ENCODE measurements at places on chromosomes 13 and 19. TPM values are rescaled to one million over a fixed set of nuclear protein-coding genes. Genes with fewer than 3 reads are reported as not detected.
A peak's percentile ranks its signal among the peaks of the same experiment; 100 is the strongest.

DNA sequence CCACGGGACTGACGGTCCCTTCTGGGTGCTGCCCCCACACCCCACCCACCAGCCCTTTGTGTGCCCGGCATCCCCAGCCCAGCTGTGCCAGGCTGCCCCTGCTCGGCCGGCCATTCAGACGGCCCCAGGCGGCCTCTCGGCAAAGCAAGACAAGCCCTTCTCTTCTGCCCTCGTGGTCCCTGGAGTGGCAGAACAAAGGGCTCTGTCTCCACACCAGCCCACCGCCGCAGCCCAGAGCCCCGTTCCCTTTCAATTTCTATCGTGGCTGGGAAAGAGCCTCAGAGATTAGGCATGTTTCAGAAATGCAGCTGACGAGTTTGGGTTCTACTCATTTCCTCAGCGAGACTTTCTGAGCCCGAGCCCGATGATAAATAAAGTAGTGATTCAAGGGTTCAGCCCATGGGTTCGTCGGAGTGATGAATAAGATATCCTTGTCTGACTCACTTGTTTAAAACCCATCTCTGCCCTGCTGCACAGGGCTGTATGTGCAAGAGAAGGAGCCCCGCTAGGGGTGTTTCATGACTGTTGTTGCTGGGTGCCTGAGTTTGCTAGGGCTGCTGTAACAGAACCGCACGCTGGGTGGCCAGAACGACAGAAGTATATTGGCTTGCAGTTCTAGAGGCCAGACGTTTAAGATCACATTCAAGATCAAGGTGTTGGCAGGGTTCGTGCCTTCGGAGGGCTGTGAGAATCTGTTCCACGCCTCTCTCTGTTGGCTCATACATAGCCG, 4.3 kb downstream of the MYO9B start:
- H3K4me3 ChIP-seq, result peak overlapping the region; percentile 30
- H3K36me3 ChIP-seq, result no peaks in the 10 kb centered on the region
- H3K27ac ChIP-seq, result peak overlapping the region; percentile 49
- no peak for DNase-seq

DNA sequence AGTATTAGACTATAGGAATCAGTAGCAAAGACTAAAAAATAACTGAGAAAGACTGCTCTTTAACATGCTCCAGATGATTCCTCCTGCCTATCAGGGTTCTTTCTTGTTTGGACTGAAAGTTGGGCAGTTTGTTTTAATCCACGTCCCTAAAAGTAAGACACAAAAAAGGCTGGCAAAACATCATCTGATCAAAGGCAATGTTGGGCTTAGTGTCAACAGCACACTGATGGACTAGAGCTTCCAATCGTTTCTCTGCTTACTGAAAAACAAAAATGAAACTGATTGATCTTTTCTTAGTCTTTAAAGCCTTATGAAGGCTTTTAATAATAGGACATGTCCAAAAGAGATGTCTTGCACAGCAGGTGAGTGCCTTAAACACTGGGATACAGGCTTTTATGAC, 1567.9 kb upstream of the PRR20A start:
- no peak overlapping the region for H3K27ac ChIP-seq
- no peaks in the 10 kb centered on the region for H3K4me1 ChIP-seq
- H3K27me3 ChIP-seq, result no peaks in the 10 kb centered on the region
- no peak for DNase-seq
- H3K36me3 ChIP-seq, result no peaks in the 10 kb centered on the region

DNA sequence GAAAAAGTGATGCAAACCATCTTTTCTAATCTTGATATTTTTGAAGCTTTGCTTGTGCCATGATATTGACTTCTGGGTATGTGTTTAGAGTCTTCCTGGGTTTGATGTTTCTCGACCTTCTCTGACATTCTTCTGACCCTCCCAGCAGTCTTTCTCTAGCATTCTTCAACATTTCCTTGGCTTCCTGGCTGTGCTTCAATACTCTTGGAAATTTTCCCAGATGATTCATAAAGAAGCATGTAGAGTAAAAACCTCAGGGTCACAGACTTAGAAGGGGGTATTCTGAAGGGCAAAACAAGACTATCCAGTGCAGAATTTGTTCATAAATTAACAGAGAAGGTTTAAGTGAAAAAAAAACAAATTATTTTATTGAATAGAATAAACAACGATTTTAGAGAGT, 946.3 kb upstream of the PCDH9 start:
- no peak overlapping the region for H3K27ac ChIP-seq
- no peak overlapping the region for H3K4me3 ChIP-seq
- no peak for DNase-seq
- H3K36me3 ChIP-seq, result no peaks in the 10 kb centered on the region
- no peaks in the 10 kb centered on the region for H3K27me3 ChIP-seq

DNA sequence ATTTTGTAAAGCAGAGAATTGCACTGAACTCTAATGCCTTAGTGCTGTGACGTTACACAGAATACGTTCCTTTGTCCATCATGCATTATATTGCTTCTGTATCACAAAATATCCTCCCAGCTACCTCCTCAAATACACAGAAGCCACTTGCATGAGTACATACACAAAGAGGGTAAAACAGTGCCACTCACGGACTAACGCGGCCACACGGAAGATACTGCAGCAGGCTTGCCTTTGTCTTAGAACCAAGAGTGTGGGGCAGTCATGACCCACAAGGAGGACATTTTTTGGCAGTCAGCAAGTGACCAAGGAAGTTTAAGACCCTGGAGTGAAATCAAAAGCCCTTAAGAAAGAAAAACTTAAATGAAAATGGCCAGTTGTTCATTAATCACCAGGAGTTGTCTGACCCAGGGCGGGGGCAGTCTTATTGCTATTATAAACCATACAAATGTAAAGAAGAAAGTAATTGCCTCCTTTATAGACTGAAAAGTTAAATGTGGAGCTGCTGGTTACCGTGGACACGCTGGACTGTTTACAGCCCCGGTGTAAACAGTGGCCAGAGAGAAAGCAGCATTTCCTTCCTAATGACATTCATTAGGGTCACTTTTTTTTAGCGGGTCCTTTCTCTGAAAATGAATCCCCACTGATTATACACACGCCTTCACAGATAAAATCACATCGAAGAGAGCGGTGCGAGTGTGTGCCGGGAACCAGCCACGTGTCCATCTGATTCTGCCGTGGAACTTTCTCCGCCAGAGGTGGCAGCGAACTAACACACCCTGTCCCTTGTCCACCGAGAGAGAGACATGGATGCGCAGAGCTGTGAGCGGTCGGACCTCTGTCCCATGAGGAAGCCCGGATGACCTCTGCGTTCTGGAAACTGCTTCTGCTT, 66.8 kb downstream of the SOX1 start:
- H3K4me3 ChIP-seq, result no peak overlapping the region
- peak; percentile 29 for DNase-seq
- H3K36me3 ChIP-seq, result no peaks in the 10 kb centered on the region
- no peaks in the 10 kb centered on the region for H3K4me1 ChIP-seq
- peaks cover 7% of the 10 kb centered on the region for H3K27me3 ChIP-seq

DNA sequence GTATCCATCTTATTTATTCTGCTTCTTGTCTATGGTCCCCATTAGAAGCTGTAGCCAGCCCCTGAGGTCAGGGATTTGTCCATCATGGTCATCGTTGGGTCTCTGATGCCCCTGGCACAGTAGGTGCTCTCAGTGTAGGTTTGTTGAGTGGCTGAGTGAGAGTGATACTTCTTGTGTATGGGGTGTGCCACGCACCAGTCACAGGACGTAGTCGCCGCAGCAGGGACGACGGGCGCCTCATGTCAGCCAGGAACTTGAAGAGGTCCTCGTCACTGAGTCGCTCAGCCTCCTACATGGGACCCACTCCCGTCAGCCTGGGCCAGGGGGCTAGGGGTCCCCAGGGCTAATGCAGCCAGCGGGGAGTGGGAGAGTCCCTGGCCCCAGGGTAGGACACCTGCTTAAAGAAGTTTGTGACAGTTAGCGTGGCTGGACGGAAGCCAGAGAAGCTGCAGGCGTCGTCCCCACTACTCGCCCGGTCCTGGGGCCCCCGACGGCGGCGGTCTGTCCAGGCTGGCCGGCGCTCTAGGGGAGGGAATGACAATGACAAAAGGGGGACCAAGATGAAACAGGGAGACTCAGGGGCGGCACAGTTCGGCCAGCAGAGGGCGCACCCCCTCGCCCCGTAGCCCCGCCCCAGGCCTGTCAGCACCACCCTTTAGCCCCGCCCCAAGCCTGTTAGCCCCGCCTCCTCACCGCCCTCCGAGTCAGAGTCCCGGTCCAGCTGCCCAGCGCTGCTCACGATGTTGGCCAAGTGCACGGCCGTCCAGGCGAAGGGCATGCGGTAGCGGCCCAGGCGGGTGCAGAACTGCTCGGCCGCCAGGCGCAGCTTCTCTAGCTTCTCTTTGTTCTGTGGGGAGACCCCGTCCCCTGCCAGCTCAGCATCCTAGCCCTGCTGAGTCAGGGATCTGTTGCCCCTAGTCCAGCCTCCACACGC, 3.7 kb downstream of the ANGPTL8 start:
- H3K4me1 ChIP-seq, result peaks cover 17% of the 10 kb centered on the region
- peak; percentile 96 for DNase-seq
- no peaks in the 10 kb centered on the region for H3K27me3 ChIP-seq

DNA sequence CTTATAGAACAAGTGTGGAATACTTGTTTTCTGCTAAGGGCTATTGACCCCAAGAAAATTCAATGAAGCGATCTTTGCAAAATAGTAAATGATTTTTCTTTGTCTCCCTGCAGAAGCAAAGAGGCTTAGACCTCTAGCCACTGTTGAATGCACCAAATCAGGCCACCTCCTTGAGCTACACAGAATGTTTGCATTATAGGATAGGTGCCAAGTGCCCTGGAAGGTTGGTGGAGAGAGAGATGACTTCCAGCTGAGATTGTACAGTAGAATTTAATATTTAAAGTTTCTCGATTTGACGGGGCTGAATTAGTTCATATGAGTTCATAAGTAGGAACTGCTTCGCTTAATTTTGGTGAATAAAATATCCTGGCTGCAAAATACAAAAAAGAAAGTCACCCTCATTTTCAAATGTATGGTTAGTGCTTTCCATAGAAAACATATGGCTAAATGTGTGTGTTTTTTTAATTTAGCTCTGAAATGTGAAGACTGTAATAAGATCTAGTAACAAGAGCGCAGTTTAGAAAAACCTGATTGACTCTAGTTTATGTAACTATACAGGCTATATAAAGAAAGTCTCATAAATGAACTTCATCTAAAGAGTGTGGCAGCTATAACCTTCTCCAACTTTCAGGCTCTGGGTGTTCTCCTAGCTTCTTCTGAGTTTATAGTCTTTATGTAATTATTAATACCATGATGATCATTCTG, 41.6 kb downstream of the LRCH1 start:
- no peaks in the 10 kb centered on the region for H3K36me3 ChIP-seq
- peaks cover 68% of the 10 kb centered on the region for H3K4me1 ChIP-seq
- no peak for DNase-seq
- H3K27ac ChIP-seq, result no peak overlapping the region
- H3K27me3 ChIP-seq, result no peaks in the 10 kb centered on the region
- no peak overlapping the region for H3K4me3 ChIP-seq

GRCh38 chr13:87244256-87244890, 426.8 kb upstream of the SLITRK5 start:
- no peaks in the 10 kb centered on the region for H3K36me3 ChIP-seq
- H3K4me3 ChIP-seq, result no peak overlapping the region
- DNase-seq, result no peak
- no peak overlapping the region for H3K27ac ChIP-seq
- no peaks in the 10 kb centered on the region for H3K27me3 ChIP-seq

The ARHGAP45 gene
- 98.2 TPM for total RNA-seq

DNA sequence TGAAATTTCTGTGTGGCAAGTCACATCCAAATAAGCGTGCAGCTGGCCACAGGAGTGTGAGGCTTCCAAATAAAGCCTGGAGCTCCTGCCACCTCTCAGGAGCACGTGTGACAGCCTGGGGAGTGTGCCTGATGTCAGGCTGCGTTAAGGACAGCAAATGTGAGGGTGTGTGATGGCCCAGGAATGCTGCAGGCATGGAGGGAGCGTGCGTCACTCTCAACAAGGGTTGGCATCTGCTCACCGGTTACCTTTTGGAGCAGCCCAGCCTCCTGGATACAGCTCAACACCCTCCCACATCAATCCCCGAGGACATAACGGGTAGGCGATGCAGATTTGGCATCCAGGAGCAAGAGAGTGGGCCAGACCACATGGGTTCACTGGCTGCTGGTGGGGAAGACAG, 19.0 kb downstream of the NUMBL start:
- peaks cover 76% of the 10 kb centered on the region for H3K36me3 ChIP-seq
- no peaks in the 10 kb centered on the region for H3K27me3 ChIP-seq
- H3K4me3 ChIP-seq, result no peak overlapping the region

DNA sequence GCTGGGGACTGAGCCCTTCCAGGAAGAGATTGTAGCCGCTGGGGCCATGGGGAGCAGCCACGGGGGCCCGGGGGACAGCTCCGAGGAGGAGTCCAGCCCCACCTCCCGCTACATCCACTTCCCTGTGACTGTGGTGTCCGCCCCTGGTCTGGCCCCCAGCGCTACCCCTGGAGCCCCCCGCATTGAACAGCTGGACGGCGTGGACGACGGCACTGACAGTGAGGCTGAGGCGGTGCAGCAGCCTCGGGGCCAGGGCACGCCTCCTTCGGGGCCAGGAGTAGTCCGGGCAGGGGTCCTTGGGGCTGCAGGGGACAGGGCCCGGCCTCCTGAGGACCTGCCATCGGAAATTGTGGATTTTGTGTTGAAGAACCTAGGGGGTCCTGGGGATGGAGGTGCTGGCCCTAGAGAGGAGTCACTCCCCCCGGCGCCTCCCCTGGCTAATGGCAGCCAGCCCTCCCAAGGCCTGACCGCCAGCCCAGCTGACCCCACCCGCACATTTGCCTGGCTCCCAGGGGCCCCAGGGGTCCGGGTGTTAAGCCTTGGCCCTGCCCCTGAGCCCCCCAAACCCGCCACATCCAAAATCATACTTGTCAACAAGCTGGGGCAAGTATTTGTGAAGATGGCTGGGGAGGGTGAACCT, 9.6 kb downstream of the IGFLR1 start:
- H3K27me3 ChIP-seq, result no peaks in the 10 kb centered on the region
- H3K4me1 ChIP-seq, result no peaks in the 10 kb centered on the region
- H3K27ac ChIP-seq, result no peak overlapping the region
- DNase-seq, result no peak
- no peak overlapping the region for H3K4me3 ChIP-seq

- no peaks in the 10 kb centered on the region for H3K4me1 ChIP-seq
- no peak overlapping the region for H3K27ac ChIP-seq
- no peak overlapping the region for H3K4me3 ChIP-seq
- no peak for DNase-seq
These were observed 28.3 kb downstream of the CYP2B6 start for GRCh38 chr19:41019346-41019745.

- no peak for DNase-seq
- no peaks in the 10 kb centered on the region for H3K4me1 ChIP-seq
- H3K27ac ChIP-seq, result no peak overlapping the region
- no peaks in the 10 kb centered on the region for H3K36me3 ChIP-seq
These were observed 1436.4 kb downstream of the UQCRFS1 start for GRCh38 chr19:27776524-27776923.

DNA sequence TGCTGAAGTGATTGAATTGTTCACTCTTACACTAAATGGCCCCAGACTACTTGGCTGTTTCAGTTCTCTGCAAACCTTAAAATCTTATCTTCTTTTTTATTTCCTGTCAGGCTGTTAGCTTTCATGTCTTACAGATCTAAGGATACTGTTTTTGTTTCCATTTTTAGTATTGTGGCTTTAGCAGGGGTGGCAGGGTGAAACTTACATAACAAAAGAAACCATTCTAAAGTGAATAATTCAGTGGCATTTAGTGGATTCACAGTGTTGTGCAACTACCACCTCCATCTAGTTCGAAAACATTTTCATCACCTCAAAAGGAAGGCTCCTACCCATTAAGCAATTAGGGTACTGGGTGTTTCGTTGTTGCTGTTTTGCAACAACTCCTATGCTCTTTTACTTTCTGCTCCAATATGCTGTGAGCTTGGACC, 19.8 kb downstream of the TMEM272 start:
- no peak for DNase-seq
- H3K27ac ChIP-seq, result peak overlapping the region; percentile 60
- no peaks in the 10 kb centered on the region for H3K36me3 ChIP-seq
- H3K4me3 ChIP-seq, result no peak overlapping the region
- H3K4me1 ChIP-seq, result peaks cover 32% of the 10 kb centered on the region

The ZNF569 gene
- total RNA-seq, result 5.2 TPM

Data from upper lobe of right lung (tissue), 1 donor.